ENCODE measurements at places on chromosomes 5 and 9.

DNA sequence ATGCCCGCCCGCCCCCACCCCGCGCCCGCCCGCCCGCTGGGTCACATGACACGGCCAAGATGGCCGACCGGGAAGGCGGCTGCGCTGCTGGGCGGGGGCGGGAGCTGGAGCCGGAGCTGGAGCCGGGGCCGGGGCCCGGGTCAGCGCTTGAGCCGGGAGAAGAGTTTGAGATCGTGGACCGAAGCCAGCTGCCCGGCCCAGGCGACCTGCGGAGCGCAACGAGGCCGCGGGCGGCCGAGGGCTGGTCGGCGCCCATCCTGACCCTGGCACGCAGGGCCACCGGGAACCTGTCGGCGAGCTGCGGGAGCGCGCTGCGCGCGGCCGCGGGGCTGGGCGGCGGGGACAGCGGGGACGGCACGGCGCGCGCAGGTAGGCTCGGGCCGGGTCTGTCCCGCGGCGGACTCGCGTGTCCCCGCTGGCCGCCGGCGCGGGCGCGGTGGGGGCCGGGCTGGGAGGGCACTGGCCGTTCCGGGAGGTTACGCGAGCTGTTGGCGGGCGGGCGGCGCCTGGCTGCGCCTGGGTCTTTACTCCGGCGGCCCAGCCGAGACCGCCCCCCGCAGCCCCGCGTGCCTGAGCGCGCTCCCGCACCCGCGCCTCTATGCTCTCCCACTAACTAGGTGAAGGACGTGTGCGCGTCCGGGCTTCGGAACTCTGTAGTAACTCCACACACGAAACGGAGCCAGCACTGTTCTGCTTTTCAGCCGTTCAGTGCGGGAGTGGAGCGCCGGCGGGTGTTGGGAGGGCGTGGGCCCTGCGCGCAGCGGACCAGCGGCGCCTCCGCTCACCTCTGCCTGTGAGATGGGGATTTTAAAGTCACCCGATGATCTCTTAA, at the start of gene RUFY1:
Gene RUFY1 (plus strand): TSS at position 44 of the 832 bp plus-strand sequence. CDS start 16 bp downstream, at position 60.
- DNase-seq, result peak; percentile 72

DNA sequence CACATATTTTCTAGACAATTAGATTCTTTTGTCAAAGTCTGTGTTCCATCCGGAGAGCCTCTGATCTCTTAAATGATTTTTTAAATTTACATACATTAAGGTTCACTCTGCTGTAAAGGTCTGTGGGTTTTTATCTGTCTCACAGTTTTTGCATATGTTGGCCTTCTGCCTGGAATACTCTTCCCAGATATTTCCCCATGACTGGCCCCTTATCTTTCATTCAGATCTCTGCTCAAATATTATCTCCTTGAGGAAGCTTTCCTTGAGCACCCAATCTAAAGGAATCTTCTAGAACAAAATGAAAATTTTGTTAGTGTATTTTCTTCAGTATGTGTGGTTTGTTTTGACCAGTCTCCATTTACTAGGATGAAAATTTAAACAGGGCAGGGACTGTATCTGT, 26.3 kb downstream of the FAF2 start:
- DNase-seq, result peak; percentile 57

- DNase-seq, result no peak
Observed at GRCh38 chr5:117262572-117263131, 688.0 kb upstream of the SEMA6A start.

DNA sequence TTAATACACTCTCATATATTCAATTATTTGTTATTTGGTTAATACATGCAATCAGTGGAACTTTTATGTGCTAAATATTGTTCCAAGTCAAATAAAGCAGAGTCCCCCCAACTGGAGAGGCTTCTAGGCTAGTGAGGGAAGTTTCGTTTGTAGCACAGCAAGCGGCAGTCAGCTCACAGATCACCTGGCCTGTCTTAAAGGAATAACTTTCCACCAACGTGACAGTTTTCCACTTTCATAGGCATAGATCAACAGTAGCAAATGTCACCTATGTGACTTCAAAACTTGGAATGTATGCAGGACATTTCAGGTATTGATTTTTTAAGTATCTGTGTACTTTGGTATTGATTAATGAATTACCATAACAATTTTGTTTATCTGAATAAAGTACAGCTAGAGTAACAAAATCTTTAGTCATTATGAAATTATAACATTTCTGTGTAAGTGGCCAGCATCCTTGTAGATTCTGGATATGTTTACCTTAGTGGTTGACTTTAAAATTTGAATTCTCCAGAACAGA, 129.7 kb upstream of the VCAN start:
- DNase-seq, result no peak

GRCh38 chr5:134503088-134503936, 22.2 kb upstream of the JADE2 start:
- peak; percentile 98 for DNase-seq

GRCh38 chr5:57859626-57860025, 377.0 kb upstream of the ACTBL2 start:
- no peak for DNase-seq

GRCh38 chr5:83472213-83472507, 616 bp downstream of the VCAN start:
- DNase-seq, result no peak

DNA sequence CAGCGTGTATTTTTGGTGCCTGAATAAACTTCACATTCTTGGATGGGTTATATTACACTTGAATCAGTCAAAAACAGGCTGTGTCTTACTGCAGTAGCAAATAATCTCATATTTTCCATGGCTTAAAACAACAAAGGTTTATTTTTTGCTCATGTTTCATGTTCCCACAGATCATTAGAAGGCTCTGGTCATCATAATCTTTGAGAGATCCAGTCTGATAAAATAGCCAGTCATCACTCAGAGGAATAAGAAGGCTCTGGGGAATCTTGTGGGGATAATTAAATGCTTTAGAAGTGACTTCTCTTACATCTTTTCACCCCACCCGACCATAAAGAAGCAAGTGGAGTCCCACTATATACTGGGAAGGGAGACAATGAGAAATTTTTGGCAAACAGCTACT, 417.7 kb downstream of the PSAT1 start:
- DNase-seq, result peak; percentile 86

GRCh38 chr9:5569891-5570290, 59.0 kb upstream of the RIC1 start:
- no peak for DNase-seq

- DNase-seq, result peak; percentile 17
Observed at GRCh38 chr5:1516615-1517601, 6.9 kb downstream of the LPCAT1 start.

DNA sequence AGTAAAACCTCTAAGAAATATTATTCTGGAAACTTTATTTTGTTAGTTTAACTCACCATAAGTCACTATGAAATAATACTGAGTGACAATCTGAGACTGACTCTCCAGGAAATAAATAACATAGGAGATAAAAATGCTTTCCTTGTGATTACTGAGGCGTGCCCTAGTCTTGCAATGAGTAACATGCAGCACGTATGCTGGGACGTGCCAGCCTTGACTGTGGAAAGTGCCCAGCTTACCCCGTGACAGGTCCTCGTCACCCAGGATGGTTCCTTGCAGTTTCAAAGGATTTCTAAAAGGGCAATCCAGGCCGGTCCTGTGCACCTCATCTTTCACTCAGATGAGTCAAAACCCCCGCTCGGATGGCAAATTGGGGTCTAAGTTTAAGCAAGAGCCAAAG, 720.8 kb upstream of the ADAMTS16 start:
- no peak for DNase-seq

GRCh38 chr9:131724683-131725082, 15.2 kb downstream of the RAPGEF1 start:
- no peak for DNase-seq

GRCh38 chr5:14942212-14942611, 70.6 kb upstream of the ANKH start:
- DNase-seq, result no peak

GRCh38 chr5:178069909-178070308, 43.4 kb upstream of the N4BP3 start:
- DNase-seq, result peak; percentile 3

DNA sequence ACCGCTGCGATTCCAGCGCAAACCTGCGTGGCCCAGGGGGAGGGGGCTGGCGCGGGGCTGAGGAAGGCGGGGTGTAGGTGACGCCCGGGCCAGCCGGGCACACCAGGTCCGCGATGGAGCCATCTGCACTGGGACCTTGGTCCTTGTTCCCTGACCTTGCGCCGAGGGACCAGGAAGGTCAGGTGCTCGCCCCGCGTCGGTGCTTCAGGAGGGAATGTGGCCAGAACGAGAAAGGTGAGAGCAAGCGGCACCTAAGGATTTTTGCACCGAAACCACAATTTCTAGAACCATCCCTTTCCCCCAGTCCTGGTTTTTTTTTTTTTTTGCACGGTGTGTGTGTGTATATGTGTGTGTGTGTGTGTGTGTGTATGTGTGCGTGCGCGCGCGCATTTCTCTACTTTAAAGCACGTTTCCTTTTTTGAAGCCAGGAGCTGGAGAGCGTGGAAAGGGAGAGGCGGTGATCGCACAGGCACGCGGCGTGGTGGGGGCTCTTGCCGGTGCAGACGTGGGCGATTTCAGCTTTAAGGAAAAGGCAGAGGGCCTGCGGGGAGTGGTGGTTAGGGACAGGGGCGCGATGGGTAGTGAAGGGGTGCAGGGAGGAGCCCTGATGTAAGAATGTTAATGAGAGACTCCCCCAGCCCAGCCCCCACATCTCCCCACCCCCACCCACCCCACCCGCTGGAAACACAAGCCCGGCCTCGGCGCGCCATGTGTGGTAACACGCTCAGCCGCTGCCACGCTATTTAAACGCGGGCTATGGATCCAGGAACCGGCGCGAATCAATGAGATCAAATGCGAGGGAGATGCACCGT, at the start of gene NPR3:
Gene NPR3 (plus strand): TSS at position 772 of the 812 bp plus-strand sequence. CDS start 456 bp downstream, outside the sequence.
- peak; percentile 52 for DNase-seq

GRCh38 chr5:137156180-137156579, 342.9 kb downstream of the SPOCK1 start:
- no peak for DNase-seq

DNA sequence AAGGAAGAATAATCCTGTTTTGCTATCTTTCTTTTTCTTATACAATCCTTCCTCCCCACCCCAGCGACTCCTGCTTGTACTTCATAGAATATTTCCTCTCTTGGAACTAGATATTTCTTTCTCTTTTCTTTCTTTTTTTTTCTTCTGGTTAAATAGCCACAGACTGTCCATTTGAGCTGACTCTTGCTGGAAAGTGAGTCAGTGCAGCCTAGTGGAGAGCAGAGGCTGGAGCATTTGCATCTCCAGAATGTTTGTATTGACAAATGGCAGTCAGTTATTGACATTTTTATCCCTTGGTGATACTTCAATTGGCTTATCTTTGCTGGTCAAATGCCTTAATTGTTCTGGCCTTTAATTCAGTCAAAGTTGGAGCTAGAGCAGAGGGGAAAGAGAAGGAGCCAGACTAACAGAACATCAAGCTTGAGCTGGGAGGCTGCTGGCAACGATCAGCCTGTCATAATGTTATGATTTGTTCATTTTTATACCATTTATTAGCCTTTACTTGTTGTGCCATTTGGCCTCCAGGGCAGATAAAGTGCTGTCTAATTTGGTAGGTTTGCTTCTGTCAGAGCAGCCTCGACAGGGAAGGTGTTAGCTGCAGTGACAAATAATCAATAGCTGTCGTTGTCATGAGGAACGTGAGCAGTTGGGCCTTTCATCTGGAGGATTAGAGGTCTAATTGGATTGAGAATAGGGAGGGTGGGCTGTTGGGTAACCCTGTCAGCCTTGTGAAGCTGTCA, 69.0 kb downstream of the INVS start:
- no peak for DNase-seq

- DNase-seq, result no peak
Observed at GRCh38 chr5:125607018-125607417, 816.2 kb upstream of the GRAMD2B start.

DNA sequence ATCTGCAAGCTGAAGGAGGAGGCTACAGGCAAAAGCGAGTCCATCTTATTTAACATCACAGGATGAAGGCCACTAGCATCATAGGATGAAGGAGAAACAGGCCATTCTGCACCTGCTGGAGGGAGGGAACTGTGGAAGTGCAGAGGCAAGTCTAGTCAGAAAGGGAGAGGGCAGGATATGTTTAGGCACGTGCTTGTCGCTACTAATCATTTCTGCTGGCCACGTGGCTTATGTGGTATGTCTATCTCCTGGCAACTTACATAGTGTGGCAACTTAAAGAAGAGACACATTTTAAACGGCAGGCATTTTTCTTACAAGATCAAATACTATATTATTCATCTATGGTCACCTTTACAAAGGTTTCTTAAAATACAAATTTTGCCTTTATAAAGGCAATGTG, 74.0 kb downstream of the GNAQ start:
- DNase-seq, result no peak

GRCh38 chr5:135208903-135209721, 175.1 kb upstream of the PITX1 start:
- peak; percentile 99 for DNase-seq

DNA sequence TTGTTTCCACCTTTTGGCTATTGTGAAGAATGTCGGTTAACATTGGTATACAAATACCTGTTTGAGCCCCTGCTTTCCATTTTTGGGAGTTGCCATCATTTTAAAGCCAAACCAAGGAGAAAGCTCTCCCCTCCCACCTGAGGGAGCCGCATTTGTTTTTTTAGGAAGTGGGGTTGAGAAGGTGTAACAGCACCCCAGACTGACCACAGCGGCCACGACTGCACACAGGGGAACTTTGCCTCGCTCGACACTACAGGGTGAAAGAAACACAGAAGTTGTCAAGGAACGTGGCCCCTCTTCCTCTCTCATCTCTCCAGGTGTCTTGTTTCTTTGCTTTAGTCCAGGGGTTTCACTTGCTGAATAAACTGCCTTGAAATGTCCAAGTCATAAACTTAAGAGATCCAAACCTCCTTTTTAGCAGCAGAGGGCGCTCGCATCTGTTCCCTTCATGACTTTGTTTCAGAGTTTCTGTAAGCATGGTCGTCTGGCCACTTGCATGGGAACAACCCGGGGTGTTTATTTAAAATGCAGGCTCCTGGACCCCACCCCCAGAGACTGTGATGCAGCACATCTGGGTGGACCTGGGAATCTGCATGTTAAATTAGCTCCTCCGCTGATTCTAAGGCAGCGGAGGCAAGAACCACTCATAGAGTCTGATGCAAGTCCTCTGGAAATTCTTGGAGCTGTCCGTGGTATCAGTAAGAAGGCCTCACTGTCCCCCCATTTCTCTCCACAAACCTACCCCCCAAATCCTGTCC, 2.1 kb upstream of the TTLL11 start:
- peak; percentile 45 for DNase-seq

DNA sequence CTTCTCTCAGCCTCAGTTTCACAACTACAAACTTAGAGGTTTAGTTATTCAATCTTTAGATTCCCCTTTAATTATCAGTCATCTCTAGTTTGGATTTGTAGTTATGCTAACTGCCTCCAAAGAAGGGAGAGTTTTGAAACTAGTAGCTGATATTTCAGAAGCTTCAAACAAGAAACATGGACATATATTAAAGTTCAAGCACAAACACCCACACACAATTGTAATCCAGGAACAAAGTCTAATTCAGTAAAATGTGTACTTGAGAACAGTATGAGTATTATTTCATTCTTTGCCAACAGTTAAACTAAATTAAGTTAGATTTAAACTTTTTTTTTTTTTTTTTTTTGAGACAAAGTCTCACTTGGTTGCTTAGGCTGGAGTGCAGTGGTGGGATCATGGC, 71.2 kb upstream of the ABCA1 start:
- no peak for DNase-seq

- DNase-seq, result peak; percentile 88
Observed at GRCh38 chr9:23563517-23563916, 262.5 kb downstream of the ELAVL2 start.

All from fibroblast of upper back skin (primary cell).